Activated CD4-positive, alpha-beta T cell treated with anti-CD3 and anti-CD28 coated beads, Interleukin-2, amount 10 ng/mL, durations not matched to agents 24 days and 14 days (primary cell): ENCODE measurements at places on chromosomes 13 and 19. TPM values are rescaled to one million over a fixed set of nuclear protein-coding genes. Genes with fewer than 3 reads are reported as not detected.
A peak's percentile ranks its signal among the peaks of the same experiment; 100 is the strongest.

DNA sequence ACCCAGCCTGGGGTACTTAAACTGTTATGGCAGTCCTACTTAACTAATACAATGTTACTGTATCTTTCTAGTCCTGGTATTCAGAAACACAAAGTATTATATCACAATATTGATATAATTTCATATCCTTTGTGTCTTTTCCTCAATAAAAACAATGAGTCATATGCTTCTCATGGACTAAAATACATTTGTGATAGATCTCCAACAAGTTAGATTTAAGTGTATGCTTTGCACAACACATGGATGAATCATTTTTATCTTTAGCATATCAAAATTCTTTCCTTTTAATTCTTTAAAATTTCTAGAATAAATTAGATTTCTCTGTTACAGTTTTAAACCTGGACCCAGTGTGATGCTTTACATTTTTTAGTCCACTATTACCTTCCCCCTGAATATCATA, 1357.8 kb upstream of the ATXN8OS start:
- H3K36me3 ChIP-seq: no peaks in the 10 kb centered on the region
- H3K27ac ChIP-seq: no peak overlapping the region
- no peaks in the 10 kb centered on the region for H3K27me3 ChIP-seq
- no peak for DNase-seq
- H3K4me3 ChIP-seq: no peak overlapping the region

NFIX gene
- 8.3 and 10.4 TPM in 2 replicates for total RNA-seq

DNA sequence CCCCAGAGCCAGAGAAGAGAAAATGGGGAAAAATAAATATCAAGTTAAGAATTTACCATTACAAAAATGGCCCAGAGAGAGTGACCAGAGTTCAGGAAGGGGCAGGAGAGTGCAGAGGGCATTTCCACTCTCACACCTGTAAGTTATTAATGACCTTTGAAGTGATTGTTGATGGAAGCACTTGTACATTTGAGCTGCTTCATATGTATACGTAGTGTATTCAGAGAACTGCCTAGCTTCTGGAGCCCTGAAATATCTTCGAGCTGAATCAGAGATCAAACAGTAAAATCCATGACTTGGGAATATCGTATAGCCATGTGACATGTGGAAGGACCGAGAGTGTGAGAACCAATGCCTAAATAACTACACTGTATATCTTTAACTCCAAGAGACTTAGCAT, 49.2 kb upstream of the PCCA start:
- peaks cover 9% of the 10 kb centered on the region for H3K27me3 ChIP-seq
- no peaks in the 10 kb centered on the region for H3K4me1 ChIP-seq
- H3K4me3 ChIP-seq: no peak overlapping the region
- DNase-seq: no peak
- H3K27ac ChIP-seq: no peak overlapping the region
- H3K36me3 ChIP-seq: no peaks in the 10 kb centered on the region

ZNF99 gene
- total RNA-seq: not detected in 2 replicates

ZFP28 gene
- 1.8 and 4.1 TPM in 2 replicates for total RNA-seq

ZNF331 gene
- 18.2 and 18.9 TPM in 2 replicates for total RNA-seq

ZNF223 gene
- total RNA-seq: 0.40 TPM in 1 of 2 replicates, not detected in the other

GRCh38 chr13:97205982-97206381, 16.2 kb upstream of the MBNL2 start:
- no peak for DNase-seq
- peaks cover 7% of the 10 kb centered on the region for H3K27me3 ChIP-seq
- H3K27ac ChIP-seq: no peak overlapping the region
- H3K36me3 ChIP-seq: no peaks in the 10 kb centered on the region

DNA sequence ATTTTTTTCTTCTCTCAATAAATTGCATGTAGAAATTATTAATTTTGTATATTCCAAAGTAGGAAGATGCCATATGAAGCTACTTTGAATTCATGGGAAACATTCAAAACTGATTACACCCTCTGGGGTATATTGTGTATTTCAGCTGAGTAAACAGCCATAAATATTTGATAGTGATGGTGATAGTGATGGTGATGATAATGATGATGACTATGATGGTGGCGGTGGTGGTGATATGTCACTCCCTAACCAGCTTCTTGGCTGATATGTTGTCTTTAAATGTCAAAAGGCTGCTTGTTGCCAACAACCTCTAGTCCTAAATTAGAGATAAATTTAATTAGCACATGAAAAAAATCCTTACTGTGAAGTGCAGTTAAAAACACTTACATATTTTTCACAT, 102.0 kb downstream of the LRCH1 start:
- H3K4me1 ChIP-seq: peaks cover 36% of the 10 kb centered on the region
- H3K4me3 ChIP-seq: no peak overlapping the region
- H3K27ac ChIP-seq: no peak overlapping the region
- no peaks in the 10 kb centered on the region for H3K27me3 ChIP-seq

ZNF772 gene
- 2.5 and 2.8 TPM in 2 replicates for total RNA-seq

DNA sequence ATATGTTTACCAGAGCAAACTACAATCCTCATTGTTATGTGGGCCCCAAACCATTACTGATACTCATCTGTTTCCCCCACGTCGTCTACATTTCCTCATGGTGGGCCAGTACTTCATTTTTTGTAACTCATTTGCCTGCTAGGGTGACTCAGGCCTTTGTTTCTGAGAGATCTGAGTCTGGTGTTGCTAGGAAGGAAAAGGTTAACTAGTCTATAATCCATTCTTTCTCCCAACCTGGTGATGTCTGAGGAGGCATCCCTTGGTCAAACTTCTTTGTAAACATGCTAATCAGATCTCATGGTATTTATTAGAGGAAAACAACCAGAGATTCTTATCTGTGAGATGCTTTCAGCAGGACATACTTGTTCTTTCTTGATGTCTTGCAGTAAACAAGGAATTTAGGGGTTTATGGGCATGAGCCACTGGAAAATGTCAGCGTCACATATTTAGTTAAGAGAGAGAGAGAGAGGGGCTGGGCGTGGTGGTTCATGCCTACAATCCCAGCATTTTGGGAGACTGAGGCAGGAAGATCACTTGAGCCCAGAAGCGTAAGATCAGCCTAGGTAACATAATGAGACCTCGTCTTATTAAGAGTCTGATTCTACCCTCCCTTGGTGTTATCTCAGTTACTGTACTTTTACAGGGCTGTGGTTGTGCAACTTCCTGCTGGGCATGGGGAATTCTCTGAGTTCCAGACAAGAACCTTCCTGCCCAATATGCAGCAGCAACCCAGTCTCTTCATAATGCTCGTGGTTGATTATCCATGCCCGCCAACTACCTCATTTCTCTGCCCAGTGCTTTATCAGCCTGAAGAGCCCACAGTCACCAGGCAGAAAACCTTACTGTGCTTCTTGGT, 9.7 kb upstream of the DPRX start:
- no peak overlapping the region for H3K4me3 ChIP-seq
- H3K36me3 ChIP-seq: no peaks in the 10 kb centered on the region
- H3K4me1 ChIP-seq: no peaks in the 10 kb centered on the region
- no peak for DNase-seq
- H3K27me3 ChIP-seq: no peaks in the 10 kb centered on the region

GRCh38 chr13:38965281-38965680, 25.4 kb downstream of the STOML3 start:
- DNase-seq: no peak
- no peaks in the 10 kb centered on the region for H3K4me1 ChIP-seq
- no peaks in the 10 kb centered on the region for H3K36me3 ChIP-seq

- H3K4me3 ChIP-seq: no peak overlapping the region
- H3K27me3 ChIP-seq: peaks cover 71% of the 10 kb centered on the region
- DNase-seq: peak; percentile 60
- H3K36me3 ChIP-seq: peaks cover 18% of the 10 kb centered on the region
These were observed 654 bp downstream of the ZIC5 start for GRCh38 chr13:99970651-99971575.

DNA sequence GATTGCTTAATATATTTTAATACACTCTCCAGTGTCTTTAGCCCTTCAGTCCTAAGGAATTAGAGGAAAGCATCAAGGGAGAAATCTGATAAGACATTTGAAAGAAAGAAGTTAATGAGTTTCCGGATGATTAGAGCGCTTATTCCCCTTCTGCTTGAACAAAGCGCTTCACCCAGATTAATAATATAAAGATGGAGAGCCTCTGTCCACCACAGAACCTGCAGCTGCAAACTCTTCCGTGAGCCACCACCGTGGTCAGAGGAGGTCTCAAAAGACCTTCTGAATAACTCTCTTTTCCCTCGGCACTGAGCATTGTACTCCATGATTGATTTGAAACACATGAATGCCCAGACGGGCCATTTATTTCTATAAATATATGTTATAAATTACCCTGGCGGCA, 14.2 kb upstream of the TUBGCP3 start:
- no peak for DNase-seq
- peaks cover 40% of the 10 kb centered on the region for H3K27me3 ChIP-seq
- H3K27ac ChIP-seq: no peak overlapping the region
- peaks cover 7% of the 10 kb centered on the region for H3K4me1 ChIP-seq
- H3K36me3 ChIP-seq: no peaks in the 10 kb centered on the region
- H3K4me3 ChIP-seq: no peak overlapping the region

DNA sequence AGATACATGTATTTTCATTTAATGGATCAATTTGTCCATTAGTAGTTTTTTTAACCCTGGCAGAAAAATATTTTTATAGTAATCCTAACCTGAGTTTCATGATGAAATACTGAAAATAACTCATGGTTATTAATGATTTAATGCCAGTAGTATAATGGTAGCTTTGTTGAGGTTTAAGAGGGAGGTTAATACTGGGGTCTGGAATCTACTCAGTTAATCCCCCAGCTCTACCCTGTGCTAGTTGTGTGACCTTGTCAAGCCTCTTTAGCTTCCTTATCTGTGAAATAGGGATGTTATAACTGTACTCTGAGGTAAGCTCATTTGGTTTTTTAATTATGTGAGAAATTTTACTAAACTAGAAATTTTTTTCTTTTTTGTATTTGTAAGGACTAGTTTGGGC, 122.5 kb downstream of the TDRD3 start:
- no peak overlapping the region for H3K27ac ChIP-seq
- DNase-seq: no peak
- peaks cover 6% of the 10 kb centered on the region for H3K36me3 ChIP-seq
- H3K4me3 ChIP-seq: no peak overlapping the region
- no peaks in the 10 kb centered on the region for H3K4me1 ChIP-seq

GRCh38 chr13:102846261-102847015, 606 bp downstream of the ERCC5 start:
- H3K27ac ChIP-seq: peak overlapping the region; percentile 99
- peak; percentile 82 for DNase-seq
- peaks cover 3% of the 10 kb centered on the region for H3K27me3 ChIP-seq

JUND gene
- total RNA-seq: 382 and 413 TPM in 2 replicates

IGFL4 gene
- not detected in 2 replicates for total RNA-seq

DNA sequence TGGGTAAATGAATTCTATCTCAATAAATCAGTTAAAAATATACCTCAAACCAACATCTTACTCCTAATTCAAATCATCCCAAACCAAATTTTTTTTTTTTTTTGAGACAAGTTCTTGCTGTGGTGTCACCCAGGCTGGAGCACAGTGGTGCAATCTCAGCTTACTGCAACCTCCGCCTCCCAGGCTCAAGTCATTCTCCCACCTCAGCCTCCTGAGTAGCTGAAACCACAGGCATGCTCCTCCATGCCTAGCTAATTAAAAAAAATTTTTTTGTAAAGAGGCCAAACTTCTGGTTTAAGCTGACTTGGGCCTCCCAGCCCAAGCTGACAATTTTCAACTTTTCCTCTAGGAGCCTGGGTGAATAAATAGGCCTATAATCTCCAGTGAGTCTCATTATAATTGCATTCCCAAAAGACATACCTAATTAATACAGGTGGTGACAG, 22.1 kb upstream of the OLFM2 start:
- no peak overlapping the region for H3K27ac ChIP-seq
- H3K27me3 ChIP-seq: peaks cover 2% of the 10 kb centered on the region
- no peaks in the 10 kb centered on the region for H3K36me3 ChIP-seq
- H3K4me3 ChIP-seq: no peak overlapping the region
- no peaks in the 10 kb centered on the region for H3K4me1 ChIP-seq
- DNase-seq: no peak

- no peaks in the 10 kb centered on the region for H3K4me1 ChIP-seq
- no peaks in the 10 kb centered on the region for H3K27me3 ChIP-seq
- no peak for DNase-seq
- H3K4me3 ChIP-seq: no peak overlapping the region
- no peak overlapping the region for H3K27ac ChIP-seq
These were observed 1028.0 kb downstream of the UQCRFS1 start for GRCh38 chr19:28184997-28185396.

- H3K27me3 ChIP-seq: no peaks in the 10 kb centered on the region
- no peak overlapping the region for H3K4me3 ChIP-seq
- H3K36me3 ChIP-seq: peaks cover 59% of the 10 kb centered on the region
- H3K27ac ChIP-seq: peak overlapping the region; percentile 57
These were observed 17.8 kb downstream of the ALOX5AP start for GRCh38 chr13:30753030-30753616.

DNA sequence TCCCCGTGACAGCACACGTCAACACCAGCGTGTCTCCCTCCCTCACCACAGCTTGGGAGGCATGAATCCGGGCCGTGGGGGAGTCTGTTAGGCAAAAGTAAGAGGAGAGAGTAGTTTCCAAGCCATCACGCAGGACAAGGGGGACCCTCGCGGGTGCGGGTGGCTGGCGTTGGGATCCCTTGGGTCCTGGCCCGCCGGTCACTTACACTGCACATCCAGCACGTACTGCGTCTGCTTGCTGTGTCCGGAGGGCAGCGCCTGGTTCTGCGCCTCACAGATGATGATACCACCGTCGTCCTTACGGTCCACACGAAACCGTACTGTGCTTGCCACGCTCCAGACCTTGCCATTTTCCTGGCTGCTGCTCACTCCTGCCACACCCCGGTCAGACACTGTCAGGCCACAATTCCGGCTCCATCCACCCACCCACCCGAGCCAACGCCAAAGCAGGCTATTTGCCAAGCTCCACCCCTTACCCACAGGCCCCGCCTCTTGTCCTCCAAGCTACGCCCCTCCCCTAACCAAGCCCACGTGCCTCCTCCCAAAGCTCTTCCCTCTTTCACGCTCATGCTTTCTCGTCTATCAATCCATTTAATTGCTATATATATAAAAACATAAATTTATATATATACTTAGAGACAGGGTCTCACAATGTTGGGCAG, 6.6 kb upstream of the ZNF428 start:
- peaks cover 15% of the 10 kb centered on the region for H3K4me1 ChIP-seq
- peaks cover 6% of the 10 kb centered on the region for H3K27me3 ChIP-seq
- H3K36me3 ChIP-seq: no peaks in the 10 kb centered on the region

DNA sequence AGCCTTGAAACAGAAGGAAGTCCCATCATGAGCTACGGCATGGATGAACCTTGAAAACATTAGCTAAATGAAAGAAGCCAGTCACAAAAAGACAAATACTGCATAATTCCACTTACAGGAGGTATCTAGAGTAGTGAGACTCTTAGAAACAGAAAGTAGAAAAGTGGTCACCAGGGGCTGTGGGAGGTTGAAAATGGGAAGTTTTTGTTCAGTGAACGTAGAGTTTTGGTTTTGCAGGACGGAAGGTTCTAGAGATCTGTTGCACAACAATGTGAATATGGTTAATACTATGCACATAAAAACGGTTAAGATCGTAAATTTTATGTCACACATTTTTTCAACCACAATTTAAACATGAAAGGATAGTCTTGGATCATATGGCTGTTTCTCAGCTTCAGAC, 11.9 kb upstream of the SLC10A2 start:
- H3K4me1 ChIP-seq: no peaks in the 10 kb centered on the region
- H3K4me3 ChIP-seq: no peak overlapping the region
- no peak overlapping the region for H3K27ac ChIP-seq
- no peaks in the 10 kb centered on the region for H3K27me3 ChIP-seq

GRCh38 chr13:26459276-26460131, 98.0 kb upstream of the WASF3 start:
- no peak overlapping the region for H3K4me3 ChIP-seq
- H3K4me1 ChIP-seq: no peaks in the 10 kb centered on the region
- H3K27me3 ChIP-seq: peaks cover 4% of the 10 kb centered on the region
- H3K36me3 ChIP-seq: no peaks in the 10 kb centered on the region
- no peak overlapping the region for H3K27ac ChIP-seq
- DNase-seq: peak; percentile 29

CEACAM5 gene
- not detected in 2 replicates for total RNA-seq
